Progenitor cell of endocrine pancreas (in vitro differentiated cells): ENCODE measurements at places on chromosomes 5 and 9.

GRCh38 chr9:133457233-133457632, 2.5 kb upstream of the CACFD1 start:
- DNase-seq: no peak

- DNase-seq: no peak
Measured at GRCh38 chr5:7363067-7363677, 32.8 kb upstream of the ADCY2 start.

- DNase-seq: no peak
Measured at GRCh38 chr5:128749136-128749898, 211.3 kb upstream of the FBN2 start.

DNA sequence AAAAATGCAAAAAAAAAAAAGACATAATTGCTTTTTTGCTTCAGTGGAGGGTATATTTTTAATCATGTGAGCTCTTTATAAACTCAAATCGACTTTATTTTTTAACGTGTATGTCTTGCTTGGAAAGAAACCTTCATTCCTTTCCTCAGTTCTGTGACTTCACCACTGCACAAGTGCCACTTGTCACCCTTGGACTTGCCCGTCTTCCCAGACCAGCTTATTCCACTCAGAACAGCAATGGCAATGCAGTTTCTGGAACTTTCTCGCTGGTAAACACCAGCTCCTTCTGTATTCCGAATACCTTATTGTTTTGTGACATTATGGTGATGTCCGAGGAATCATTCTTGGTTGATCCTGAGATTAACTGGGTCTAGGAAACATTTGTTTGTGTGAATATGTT, 440.5 kb upstream of the ADAMTS16 start:
- no peak for DNase-seq

- DNase-seq: no peak
Measured at GRCh38 chr9:15253786-15254185, 53.2 kb downstream of the TTC39B start.

DNA sequence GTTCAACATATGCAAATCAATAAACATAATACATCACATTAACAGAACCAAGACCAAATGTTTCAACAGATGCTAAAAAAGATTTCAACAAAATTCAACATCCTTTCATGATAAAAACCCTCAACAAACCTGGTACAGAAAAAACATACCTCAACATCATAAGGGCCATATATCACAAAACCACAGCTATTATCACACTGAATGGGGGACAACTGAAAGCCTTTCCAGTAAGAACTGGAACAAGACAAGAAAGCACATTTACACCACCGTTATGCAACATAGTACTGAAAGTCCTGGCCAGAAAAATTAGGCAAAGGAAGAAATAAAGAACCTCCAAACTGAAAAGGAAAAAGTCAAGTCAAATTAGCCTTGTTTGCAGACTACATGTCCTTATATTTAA, 93.6 kb downstream of the DTWD2 start:
- no peak for DNase-seq
